Muscle of leg (tissue), 16 donors: ENCODE measurements at places on chromosomes 7 and 10.

DNA sequence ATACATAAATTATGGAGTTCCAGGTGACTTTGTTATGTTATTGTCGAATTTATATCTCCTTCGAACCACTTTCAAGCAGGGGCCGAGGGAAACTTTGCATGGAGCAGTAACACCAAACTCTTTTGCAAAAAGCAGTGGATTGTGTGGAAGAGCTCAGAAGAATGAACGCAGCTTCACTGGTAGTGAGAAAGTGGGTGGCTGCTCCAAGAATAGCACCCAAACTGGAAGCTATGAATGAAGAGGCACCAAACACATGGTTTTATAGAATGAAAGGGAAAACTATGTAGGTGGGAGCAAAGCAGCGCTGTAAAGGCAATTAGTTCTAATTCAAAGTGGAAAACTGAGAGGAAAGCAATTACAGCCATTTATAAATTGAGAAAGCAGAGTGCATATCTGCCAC lies 67.2 kb downstream of the CTTNBP2 start:
- no peaks in the 10 kb centered on the region for H3K27me3 ChIP-seq
- no peak overlapping the region for H3K4me3 ChIP-seq
- no peaks in the 10 kb centered on the region for H3K4me1 ChIP-seq
- H3K27ac ChIP-seq: no peak overlapping the region
- no peak for DNase-seq
- no peaks in the 10 kb centered on the region for H3K36me3 ChIP-seq

DNA sequence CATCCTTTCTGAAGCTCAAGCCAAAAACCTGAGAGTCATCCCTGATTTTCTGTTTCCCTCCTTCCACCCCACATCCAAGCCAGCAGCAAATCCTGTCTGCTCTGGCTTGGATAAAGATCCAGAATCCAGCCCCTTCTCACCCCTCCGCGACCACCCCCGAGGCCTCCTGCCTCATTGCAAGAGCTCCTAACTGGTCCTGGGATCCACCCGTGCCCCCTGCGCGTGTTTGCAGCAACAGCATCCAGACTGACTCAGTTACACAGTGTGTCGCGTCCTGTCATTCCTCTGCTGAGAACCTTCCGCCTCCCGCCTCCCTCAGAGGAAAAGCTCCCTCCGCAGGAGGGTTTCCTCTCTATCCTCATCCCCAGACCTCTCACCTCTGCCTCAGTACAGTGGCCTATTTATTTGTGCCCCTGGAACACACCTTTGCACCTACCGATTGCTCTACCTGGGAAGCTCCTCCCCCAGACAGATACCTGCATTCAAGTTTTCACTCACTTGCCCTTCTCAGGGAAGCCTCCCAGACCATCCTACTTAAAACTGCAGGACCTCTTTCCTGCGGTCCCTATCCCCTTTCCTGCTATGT lies 21.6 kb upstream of the GRID1 start:
- H3K4me3 ChIP-seq: no peak overlapping the region
- H3K36me3 ChIP-seq: no peaks in the 10 kb centered on the region
- H3K4me1 ChIP-seq: peaks cover 4% of the 10 kb centered on the region
- peaks cover 64% of the 10 kb centered on the region for H3K27me3 ChIP-seq
- no peak for DNase-seq
- H3K27ac ChIP-seq: no peak overlapping the region

DNA sequence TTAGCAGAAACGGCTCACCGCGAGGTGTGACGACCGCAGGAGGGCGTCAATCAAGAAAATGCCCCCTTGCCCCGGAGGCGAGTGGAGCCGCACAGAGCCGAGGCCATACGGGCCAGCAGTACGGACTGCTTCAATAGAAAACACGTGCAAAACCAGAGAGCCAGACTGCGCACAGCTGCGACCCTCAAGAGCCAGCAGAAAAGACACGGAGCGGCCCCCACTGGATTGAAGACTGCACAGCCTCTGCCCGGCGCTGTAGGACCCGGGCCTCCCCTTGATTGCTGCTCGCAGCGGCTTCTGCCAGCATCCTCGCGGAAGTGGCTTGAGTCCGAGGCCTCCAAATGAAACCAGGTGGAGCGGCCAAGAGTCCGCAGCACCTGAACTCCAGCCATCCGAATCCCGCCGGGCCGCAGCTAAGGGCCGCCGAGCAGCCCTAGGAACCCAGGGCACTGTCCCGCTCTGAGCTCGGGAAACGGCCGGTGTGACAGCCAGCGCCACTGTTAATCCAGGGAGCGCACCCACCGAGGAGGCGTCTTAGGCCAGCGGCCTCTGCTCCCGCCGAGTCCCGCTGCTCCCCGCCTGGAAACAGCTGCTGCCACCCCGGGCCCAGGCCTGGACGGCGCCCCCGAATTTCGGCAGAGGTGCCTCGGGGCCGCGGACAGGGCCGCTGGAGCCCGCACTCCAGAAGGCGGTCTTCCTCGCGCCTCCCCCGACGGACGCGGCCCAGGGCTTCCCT lies 660 bp upstream of the HHEX start:
- peaks cover 46% of the 10 kb centered on the region for H3K27me3 ChIP-seq
- H3K27ac ChIP-seq: no peak overlapping the region
- peak; percentile 47 for DNase-seq

GRCh38 chr10:106957823-106958588 lies 206.5 kb downstream of the SORCS1 start:
- H3K36me3 ChIP-seq: no peaks in the 10 kb centered on the region
- peak; percentile 43 for DNase-seq
- no peak overlapping the region for H3K4me3 ChIP-seq
- peaks cover 4% of the 10 kb centered on the region for H3K27me3 ChIP-seq

DNA sequence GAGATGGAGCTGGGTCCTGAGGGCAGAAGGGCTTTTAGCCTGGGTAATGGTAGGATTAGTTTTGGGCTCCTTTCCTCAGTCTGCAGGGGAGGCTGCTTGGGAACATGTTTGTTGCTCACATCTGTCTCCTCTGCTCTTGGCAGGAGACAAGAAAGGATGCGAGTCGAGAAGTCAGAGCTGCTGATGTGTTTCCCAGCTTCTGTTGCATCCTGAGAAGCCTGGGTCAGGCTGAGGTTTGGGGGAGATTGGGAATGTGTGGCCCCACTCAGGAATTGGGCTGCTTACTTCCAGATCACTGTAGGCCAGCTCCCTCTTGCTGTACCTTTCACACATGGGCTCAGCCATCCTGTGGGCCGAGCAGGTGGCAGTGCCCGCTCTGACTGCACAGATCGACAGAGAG lies 79.2 kb downstream of the CCNY start:
- no peaks in the 10 kb centered on the region for H3K27me3 ChIP-seq
- H3K36me3 ChIP-seq: no peaks in the 10 kb centered on the region
- H3K4me3 ChIP-seq: no peak overlapping the region
- peak; percentile 71 for DNase-seq
- H3K4me1 ChIP-seq: peaks cover 47% of the 10 kb centered on the region

DNA sequence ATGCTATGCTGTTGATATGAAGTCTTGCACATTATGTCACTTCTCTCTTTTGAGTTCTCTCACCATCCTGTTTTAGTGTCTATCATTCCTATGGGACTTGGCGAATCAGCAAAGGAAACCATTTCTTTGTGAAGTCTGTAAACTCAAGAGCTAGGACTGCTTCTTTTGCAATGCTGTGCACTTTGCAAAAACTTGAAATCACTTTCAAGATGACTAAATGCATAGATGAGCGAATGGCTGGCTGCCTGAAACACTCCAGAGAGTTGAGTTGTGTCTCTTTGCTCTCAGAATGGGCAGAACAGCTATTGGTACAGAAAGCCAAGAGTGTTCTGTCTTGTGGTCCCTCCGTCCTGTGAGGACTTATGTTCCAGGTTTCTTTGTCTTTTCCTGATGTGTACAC lies 18.3 kb upstream of the ELMO1 start:
- no peaks in the 10 kb centered on the region for H3K36me3 ChIP-seq
- no peak overlapping the region for H3K4me3 ChIP-seq
- no peak overlapping the region for H3K27ac ChIP-seq

DNA sequence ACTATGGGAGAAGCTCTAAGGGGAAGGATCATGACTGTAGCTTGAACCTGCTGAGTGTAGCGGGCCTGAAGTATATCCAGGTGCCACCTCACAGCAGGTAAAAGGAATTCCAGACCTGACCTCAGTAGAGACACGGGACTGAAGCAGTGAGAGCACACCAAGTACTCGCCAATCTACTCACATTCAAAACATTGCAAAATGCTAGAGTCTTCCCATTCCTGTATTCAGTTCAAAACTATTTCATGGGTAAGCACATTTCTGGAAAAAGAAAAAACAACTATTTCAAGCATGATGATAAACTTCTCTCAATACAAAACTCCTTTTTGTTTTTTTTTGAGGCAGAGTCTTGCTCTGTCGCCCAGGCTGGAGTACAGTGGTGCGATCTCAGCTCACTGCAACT lies 121.9 kb upstream of the AUTS2 start:
- H3K36me3 ChIP-seq: no peaks in the 10 kb centered on the region
- no peak for DNase-seq
- no peak overlapping the region for H3K27ac ChIP-seq
- no peaks in the 10 kb centered on the region for H3K4me1 ChIP-seq

GRCh38 chr7:51025668-51026067 lies 243.0 kb upstream of the GRB10 start:
- H3K4me3 ChIP-seq: no peak overlapping the region
- peaks cover 3% of the 10 kb centered on the region for H3K4me1 ChIP-seq
- DNase-seq: no peak
- no peaks in the 10 kb centered on the region for H3K27me3 ChIP-seq
- no peak overlapping the region for H3K27ac ChIP-seq

- no peaks in the 10 kb centered on the region for H3K36me3 ChIP-seq
- H3K4me3 ChIP-seq: no peak overlapping the region
- no peak overlapping the region for H3K27ac ChIP-seq
- peaks cover 2% of the 10 kb centered on the region for H3K4me1 ChIP-seq
- H3K27me3 ChIP-seq: no peaks in the 10 kb centered on the region
These were observed 335.3 kb downstream of the NRG3 start for GRCh38 chr10:82210331-82210730.

- H3K27ac ChIP-seq: no peak overlapping the region
- H3K27me3 ChIP-seq: no peaks in the 10 kb centered on the region
- DNase-seq: no peak
- no peaks in the 10 kb centered on the region for H3K36me3 ChIP-seq
These were observed 579.8 kb upstream of the CELF2 start for GRCh38 chr10:10437886-10438285.

DNA sequence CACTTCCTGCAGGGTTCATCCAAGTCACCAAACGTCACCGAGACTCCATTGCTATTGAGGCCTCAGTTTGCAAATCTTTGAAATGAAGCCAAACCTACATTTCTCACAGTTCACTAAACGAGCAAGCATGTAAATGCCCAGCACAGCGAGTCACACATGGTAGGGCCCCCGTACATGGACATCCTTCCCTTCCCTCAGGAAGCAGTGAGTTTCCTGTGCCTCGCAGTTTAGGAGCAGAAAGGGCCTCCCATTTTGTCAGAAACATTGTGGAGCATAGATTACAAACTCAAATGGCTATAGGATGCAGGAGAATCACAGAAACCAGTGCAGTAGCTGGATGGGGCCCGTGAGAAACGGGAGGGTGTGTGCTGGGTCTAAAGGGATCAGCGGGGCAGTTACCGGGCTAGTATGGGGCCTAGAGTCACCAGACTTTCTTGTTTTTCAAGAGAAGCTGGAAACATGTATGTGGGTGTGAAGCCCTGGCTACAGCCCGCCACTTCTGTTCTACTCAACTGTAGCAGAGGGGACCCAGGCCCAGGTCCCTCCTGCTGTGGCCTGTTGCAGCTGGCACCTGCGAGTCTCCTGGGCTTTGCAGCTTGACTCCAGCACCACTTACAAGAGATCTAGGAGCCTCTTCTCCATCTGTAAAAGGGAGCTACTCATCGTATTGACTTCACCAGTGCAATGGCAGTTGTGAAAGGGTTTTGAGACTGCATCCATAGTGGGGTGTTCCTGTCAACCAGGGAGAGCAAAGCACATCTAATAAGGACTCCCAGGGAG lies 14.2 kb upstream of the SLC18A3 start:
- no peak for DNase-seq
- H3K27ac ChIP-seq: no peak overlapping the region
- no peak overlapping the region for H3K4me3 ChIP-seq
- H3K27me3 ChIP-seq: peaks cover 3% of the 10 kb centered on the region
- H3K4me1 ChIP-seq: no peaks in the 10 kb centered on the region

DNA sequence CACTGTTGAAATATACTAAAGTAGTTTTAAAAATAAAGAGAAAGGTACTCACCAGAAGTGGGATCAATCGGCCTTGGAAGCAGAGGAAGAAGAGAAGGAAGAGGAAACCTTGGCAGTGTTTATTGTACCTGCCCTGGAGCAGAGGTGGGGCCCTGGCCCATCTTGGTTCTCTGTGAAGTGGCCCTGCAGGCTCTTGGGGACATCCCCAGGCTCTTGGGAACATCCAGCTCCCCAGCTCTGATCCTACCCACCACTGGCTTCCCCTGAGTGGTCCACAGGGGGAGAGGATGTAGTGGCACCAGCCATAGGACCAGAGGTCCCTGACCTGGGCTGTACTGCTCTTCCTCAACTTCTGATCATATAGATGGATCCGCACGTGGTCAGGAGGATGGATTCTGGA lies 22.3 kb upstream of the RET start:
- no peaks in the 10 kb centered on the region for H3K4me1 ChIP-seq
- no peaks in the 10 kb centered on the region for H3K36me3 ChIP-seq
- DNase-seq: no peak
- no peak overlapping the region for H3K4me3 ChIP-seq
- no peak overlapping the region for H3K27ac ChIP-seq
- peaks cover 14% of the 10 kb centered on the region for H3K27me3 ChIP-seq

GRCh38 chr10:5958077-5958476 lies 19.3 kb downstream of the IL15RA start:
- no peaks in the 10 kb centered on the region for H3K4me1 ChIP-seq
- H3K4me3 ChIP-seq: no peak overlapping the region
- no peak overlapping the region for H3K27ac ChIP-seq

- H3K27me3 ChIP-seq: no peaks in the 10 kb centered on the region
- no peak for DNase-seq
- peaks cover 27% of the 10 kb centered on the region for H3K36me3 ChIP-seq
- no peak overlapping the region for H3K4me3 ChIP-seq
- peaks cover 7% of the 10 kb centered on the region for H3K4me1 ChIP-seq
These were observed 1.8 kb upstream of the SEC24C start for GRCh38 chr10:73742454-73742734.

GRCh38 chr10:62073429-62073828 lies 171.9 kb downstream of the ARID5B start:
- H3K27ac ChIP-seq: no peak overlapping the region
- H3K4me1 ChIP-seq: peaks cover 10% of the 10 kb centered on the region
- no peaks in the 10 kb centered on the region for H3K27me3 ChIP-seq
- H3K4me3 ChIP-seq: no peak overlapping the region
- H3K36me3 ChIP-seq: peaks cover 31% of the 10 kb centered on the region

DNA sequence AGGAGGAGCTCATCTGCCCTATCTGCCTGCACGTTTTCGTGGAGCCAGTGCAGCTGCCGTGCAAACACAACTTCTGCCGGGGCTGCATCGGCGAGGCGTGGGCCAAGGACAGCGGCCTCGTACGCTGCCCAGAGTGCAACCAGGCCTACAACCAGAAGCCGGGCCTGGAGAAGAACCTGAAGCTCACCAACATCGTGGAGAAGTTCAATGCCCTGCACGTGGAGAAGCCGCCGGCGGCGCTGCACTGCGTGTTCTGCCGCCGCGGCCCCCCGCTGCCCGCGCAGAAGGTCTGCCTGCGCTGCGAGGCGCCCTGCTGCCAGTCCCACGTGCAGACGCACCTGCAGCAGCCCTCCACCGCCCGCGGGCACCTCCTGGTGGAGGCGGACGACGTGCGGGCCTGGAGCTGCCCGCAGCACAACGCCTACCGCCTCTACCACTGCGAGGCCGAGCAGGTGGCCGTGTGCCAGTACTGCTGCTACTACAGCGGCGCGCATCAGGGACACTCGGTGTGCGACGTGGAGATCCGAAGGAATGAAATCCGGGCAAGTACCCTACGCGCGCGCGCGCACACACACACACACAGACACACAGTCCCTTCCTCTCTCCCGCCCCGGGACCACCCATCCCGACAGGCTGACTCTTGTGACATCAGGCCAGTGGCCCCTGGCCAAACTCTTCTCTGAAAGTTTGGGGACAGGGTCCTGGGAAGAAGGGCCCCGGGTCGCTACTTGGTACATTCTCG lies 538 bp downstream of the TRIM8 start:
- DNase-seq: peak; percentile 88
- peak overlapping the region; percentile 68 for H3K4me3 ChIP-seq
- H3K27me3 ChIP-seq: no peaks in the 10 kb centered on the region
- H3K27ac ChIP-seq: peak overlapping the region; percentile 99
